Activated CD8-positive, alpha-beta T cell treated with anti-CD3 and anti-CD28 coated beads for 36 hours (primary cell): ENCODE measurements at places on chromosomes 16 and 17. TPM values are rescaled to one million over a fixed set of nuclear protein-coding genes. Genes with fewer than 3 reads are reported as not detected.

The GUCY2D gene
- not detected for total RNA-seq

The SAP30BP gene
- total RNA-seq: 75.8 TPM

The CCL17 gene
- total RNA-seq: 2.1 TPM

DNA sequence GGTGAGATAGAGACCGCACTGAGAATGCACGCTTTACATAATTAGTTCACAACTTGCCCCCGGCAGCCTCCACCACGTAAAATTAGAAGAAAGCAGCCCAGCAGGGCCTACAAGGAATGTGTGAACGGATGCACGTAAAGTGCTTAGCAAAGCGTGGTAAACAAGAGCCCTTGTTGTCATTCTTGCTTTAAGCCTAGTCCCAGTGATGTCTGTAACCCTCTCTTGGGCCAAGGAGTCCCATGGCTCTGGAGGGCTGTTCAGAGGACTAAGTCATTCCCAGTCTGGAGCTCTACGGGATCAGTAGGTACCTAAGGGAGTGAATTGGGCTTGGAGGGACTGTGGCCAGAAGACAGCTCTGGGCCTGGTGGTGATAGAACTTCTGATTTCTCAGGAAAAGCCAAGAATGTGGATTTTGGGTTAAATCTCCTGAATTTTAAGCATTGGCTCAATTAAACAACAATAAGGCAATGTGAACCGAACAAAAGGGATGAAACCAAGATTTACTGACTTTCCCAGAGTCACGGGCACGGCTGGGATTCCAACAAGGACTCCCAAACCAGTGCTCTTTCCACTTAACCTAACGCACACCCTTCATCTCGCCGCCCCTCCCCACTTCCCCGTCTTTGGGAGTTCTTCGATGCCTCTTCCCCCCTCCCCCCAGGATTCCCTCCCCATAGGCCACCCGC, 775 bp upstream of the CHP2 start:
- no peaks in the 10 kb centered on the region for H3K36me3 ChIP-seq
- no peak for DNase-seq
- H3K27me3 ChIP-seq: peaks cover 40% of the 10 kb centered on the region

- H3K4me1 ChIP-seq: peaks cover 3% of the 10 kb centered on the region
- peak overlapping the region; percentile 13 for H3K4me3 ChIP-seq
- peak; percentile 67 for DNase-seq
- H3K36me3 ChIP-seq: peaks cover 56% of the 10 kb centered on the region
- H3K27ac ChIP-seq: peak overlapping the region; percentile 47
- H3K27me3 ChIP-seq: no peaks in the 10 kb centered on the region
Measured at GRCh38 chr16:23482778-23483177, 27.5 kb downstream of the GGA2 start.

DNA sequence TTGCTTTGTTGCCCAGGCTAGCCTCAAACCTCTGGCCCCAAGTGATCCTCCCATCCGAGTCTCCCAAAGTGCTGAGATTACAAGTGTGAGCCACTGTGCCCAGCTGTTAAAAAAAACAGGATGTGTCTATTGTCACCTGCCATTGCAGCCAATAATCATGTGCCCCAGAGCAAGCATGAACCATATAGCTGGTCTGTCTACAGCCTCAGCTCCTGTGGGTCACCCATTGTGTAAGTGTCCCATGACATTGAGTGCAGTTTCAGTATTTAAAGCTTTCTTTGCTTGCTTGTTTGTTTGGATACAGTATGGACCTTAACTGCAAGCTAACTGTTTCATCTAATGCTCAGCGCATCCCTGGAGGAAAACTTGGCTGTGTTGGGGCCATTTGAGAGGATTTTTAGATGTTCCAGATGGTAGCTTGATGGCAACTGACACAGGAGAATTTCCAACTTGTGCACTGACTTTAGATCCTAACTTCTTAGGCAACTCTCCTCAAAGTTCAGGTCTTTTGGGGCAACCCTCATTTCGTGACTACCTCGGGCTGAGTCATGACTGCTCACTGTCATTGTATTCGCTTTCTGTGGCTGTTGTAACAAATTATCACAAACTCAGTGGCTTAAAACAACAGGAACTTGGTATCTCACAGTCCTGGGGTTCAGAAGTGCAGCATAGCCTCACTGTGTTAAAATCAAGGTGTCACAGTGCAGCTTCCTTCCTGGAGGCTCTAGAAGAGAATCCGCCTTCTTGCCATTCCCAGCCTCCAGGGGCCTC, 30.3 kb upstream of the ADORA2B start:
- no peak for DNase-seq
- peaks cover 15% of the 10 kb centered on the region for H3K27me3 ChIP-seq
- H3K4me3 ChIP-seq: no peak overlapping the region
- H3K27ac ChIP-seq: no peak overlapping the region

GRCh38 chr16:56675685-56676210, 6.1 kb downstream of the MT1H start:
- peaks cover 22% of the 10 kb centered on the region for H3K4me1 ChIP-seq
- peaks cover 15% of the 10 kb centered on the region for H3K27me3 ChIP-seq
- H3K4me3 ChIP-seq: peak overlapping the region; percentile 60
- DNase-seq: peak; percentile 85

DNA sequence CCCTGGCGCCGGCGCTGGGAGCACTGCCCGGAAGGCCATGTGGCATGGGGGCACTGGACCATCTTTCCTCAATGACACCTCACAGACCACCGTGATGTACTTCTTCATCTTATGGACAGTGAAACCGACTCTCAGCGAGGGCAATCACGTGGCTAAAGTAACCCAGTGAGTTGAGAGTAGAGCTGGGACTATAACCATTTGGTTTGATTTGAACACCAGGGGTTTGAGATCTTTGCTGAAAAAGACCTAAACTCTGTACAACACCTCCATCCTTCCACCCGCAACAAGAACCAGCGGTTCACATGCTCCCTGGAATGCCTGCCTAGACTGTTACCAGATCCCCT, 3.3 kb downstream of the ITGA2B start:
- no peaks in the 10 kb centered on the region for H3K36me3 ChIP-seq
- no peak overlapping the region for H3K27ac ChIP-seq
- H3K4me1 ChIP-seq: peaks cover 11% of the 10 kb centered on the region
- H3K27me3 ChIP-seq: peaks cover 21% of the 10 kb centered on the region
- no peak for DNase-seq

DNA sequence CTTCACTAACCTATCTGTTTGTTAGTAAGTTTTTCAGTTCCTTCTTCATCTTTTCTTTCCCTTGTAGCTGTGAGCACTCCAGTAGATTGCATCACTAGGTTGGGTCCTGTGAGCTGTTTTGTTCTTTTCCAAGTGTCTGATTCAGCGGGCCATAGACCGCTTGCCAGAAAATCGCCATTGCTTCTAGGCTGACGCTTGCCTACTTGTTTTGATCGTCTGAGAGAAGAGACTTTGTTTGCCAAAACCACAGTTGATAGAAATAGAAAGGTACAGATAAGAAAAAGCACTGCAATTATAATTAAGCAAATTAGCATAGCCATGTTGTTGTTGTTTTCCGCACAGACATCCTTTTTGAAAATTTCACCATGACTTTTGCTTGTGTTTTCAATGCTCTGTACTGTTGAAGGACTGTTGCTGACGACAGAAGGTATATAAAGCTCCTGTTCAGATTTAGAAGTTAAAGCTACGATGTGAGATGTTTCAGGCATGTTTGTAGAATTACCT, 3.1 kb downstream of the EVI2A start:
- peaks cover 34% of the 10 kb centered on the region for H3K4me1 ChIP-seq
- no peaks in the 10 kb centered on the region for H3K27me3 ChIP-seq
- peak overlapping the region; percentile 75 for H3K4me3 ChIP-seq

DNA sequence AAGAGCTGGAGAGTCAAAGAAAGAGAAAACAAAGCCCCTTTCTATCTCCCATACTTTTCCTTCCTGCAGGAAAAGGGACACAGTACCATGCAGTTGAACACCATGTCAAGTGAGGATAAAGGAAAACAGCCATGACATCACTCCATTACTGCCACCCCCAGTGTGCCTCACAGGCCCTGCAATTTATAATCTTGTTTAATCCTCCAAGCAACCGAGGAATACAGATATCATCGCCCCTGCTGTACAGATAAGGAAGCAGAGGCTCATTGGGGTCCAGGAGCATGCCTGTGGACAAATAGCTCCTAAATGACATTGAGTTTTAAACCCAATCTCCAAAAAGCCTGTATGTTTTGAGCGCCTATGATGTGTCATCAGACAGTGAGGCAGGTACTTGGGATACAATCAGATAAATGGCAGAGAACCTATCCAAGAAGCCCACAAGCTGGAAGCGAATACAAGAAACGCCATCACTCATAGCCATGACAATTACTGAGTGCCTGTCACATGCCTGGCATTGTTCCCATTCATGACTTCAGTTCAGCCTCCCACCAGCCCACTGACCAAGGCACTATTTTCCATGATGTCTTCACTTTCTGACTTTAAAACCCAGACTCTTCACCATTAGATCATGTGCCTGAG, 45.5 kb downstream of the CPPED1 start:
- no peaks in the 10 kb centered on the region for H3K36me3 ChIP-seq
- H3K27me3 ChIP-seq: no peaks in the 10 kb centered on the region
- no peak overlapping the region for H3K27ac ChIP-seq
- no peak overlapping the region for H3K4me3 ChIP-seq
- peaks cover 6% of the 10 kb centered on the region for H3K4me1 ChIP-seq

- DNase-seq: no peak
- H3K4me3 ChIP-seq: no peak overlapping the region
- peaks cover 25% of the 10 kb centered on the region for H3K4me1 ChIP-seq
Measured at GRCh38 chr17:57097832-57098421, 12.9 kb downstream of the AKAP1 start.

- H3K4me3 ChIP-seq: peak overlapping the region; percentile 87
- H3K27ac ChIP-seq: peak overlapping the region; percentile 92
- DNase-seq: peak; percentile 82
- peaks cover 7% of the 10 kb centered on the region for H3K36me3 ChIP-seq
Measured at GRCh38 chr16:1378804-1379303, 27.1 kb downstream of the GNPTG start.

GRCh38 chr16:17369421-17370222, 101.1 kb downstream of the XYLT1 start:
- H3K27ac ChIP-seq: peak overlapping the region; percentile 99
- peak overlapping the region; percentile 91 for H3K4me3 ChIP-seq
- no peaks in the 10 kb centered on the region for H3K27me3 ChIP-seq
- peaks cover 85% of the 10 kb centered on the region for H3K4me1 ChIP-seq
- peaks cover 9% of the 10 kb centered on the region for H3K36me3 ChIP-seq

DNA sequence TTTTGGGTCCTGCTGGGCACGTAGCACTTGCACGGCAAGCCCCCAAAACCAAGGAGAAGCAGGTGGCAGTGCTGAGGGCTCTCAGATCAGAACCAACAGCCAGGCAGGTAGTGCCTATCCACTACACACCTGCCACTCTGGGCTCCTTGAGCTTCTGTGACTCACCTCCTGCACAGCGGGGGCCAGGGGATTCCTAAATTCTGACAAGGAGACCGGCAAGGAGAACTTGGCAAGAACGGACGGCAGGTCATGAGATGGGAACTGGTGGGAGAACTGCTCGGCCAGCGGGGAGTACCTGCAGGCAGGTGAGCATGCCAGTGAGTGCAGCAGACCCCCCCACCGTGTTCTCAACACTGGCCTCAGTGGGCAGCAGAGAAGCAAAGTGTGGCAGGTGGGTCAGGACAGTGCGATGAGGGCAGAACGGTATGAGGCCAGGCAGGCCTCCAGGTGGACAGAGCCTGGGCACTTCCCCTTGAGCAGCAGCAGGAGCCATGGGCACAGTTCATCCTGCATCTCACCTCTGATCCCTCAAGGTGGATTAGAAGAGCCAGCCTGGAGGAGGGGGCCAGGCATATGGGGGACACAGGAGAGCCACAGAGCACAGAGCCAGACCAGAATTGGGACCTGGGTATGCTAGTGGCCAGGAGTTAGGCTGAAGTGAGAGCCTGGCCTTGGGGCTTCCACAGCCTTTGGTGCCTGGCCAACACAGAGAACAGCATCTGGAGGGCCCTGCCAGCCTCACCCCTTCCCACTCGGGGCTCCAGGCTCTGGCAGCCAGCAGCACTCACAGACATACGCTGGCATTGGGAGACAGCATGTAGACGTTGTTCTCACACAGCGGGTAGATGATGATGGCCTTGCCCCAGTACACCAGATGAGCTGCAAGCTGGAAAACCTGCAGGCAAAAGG, 14.7 kb downstream of the MPG start:
- H3K4me1 ChIP-seq: peaks cover 5% of the 10 kb centered on the region
- no peaks in the 10 kb centered on the region for H3K27me3 ChIP-seq
- no peak overlapping the region for H3K4me3 ChIP-seq
- peaks cover 12% of the 10 kb centered on the region for H3K36me3 ChIP-seq
- no peak for DNase-seq

DNA sequence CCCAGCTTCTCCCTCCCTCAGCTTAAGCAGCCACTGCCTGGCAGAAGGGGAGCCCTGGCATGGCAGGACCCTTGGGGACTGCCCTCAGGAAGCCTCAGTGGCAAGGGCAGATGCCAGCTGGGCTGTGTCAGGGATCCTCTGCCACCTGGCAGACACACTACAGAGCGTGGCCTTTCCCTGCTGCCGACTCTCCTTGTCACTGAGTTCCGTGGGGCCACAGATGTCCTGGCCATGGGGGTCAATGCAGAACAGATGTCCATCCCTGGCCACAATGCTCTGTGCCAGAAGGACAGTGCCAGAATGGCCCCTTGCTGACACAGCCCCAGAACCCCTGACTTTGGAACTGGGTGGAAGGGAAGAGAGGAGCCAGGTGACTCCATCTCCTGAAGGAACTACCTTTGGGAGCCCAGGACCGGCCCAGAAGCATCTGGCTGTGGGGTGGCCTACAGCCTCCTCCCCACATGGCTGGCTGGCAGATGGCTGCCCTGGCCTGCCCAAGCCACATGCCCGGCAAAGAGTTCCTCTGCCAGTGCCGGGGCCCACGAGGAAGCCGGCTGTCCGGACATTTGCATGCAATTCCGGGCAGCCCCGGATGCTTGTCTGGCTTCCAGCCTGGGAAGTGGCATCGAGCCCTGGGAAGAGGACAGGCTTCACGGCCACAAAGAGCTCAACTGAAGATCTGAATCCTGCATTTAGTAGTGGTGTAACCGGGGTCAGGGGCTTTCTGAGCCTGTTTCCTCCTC, 24.1 kb downstream of the NPTX1 start:
- peaks cover 3% of the 10 kb centered on the region for H3K27me3 ChIP-seq
- peaks cover 22% of the 10 kb centered on the region for H3K4me1 ChIP-seq
- DNase-seq: no peak
- no peak overlapping the region for H3K27ac ChIP-seq
- H3K36me3 ChIP-seq: peaks cover 5% of the 10 kb centered on the region

DNA sequence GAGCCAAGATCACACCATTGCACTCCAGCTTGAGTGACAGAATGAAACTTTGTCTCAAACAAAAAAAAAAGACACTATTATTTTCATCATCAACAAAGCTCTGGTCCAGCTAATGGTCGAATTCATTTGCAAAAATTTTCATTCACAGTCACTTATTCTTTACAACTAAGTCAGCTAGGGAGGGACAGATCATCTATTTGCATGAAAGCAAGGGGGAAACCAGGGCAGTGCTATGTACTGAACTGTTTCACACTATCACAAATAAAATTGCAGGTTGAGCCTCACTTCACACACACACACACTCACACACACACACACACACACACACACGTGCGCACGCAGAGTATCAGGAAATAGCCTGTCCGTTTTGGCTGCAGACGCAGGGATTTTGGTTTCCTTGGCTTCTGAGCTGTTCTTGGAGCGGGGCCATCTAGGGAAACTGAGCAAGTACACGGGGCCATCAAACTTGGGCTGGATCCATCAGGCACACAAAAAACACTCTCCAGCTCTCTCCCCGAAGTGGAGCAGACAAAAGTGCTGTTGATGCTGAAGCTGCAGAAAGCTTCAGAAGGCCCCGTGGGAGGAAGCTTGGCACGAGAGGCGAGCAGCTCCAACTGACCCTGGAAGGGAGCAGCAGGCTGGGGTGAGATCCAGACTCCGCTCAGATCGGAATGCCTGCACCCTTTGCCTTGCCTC, 44.3 kb upstream of the HELZ start:
- H3K36me3 ChIP-seq: no peaks in the 10 kb centered on the region
- H3K4me3 ChIP-seq: no peak overlapping the region

GRCh38 chr17:21286066-21286770, 1.7 kb downstream of the MAP2K3 start:
- H3K36me3 ChIP-seq: peaks cover 32% of the 10 kb centered on the region
- H3K4me1 ChIP-seq: peaks cover 50% of the 10 kb centered on the region
- no peaks in the 10 kb centered on the region for H3K27me3 ChIP-seq
- DNase-seq: peak; percentile 27
